ENCODE measurements at places on chromosomes 4 and X.
A peak's percentile ranks its signal among the peaks of the same experiment; 100 is the strongest.

- DNase-seq: no peak
These were observed 87.5 kb downstream of the MAMLD1 start for GRCh38 chrX:150450519-150451177.

GRCh38 chr4:24219209-24219608 lies 329.4 kb upstream of the PPARGC1A start:
- no peak for DNase-seq

- no peak for DNase-seq
These were observed 14.3 kb downstream of the CASK start for GRCh38 chrX:41909068-41909467.

DNA sequence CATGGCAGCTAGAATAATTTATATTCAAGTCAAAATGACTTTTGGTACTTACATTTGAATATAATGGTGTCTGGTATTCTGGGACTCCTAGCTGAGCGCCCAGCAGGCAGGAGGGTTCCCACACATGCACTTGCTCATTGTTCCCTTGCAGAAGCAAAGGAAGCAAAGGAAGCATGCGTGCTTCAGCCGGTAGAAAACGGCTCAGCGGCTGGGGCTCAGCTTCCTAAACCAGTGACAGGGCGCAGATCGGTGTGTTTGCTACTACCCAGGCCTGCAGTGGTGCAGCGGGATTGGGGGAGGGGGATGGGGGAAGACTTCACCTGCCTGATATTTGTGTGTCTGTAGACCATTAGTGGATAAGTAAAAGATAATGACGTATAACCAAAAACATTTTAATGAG lies 978.3 kb upstream of the TENM3 start:
- no peak for DNase-seq

DNA sequence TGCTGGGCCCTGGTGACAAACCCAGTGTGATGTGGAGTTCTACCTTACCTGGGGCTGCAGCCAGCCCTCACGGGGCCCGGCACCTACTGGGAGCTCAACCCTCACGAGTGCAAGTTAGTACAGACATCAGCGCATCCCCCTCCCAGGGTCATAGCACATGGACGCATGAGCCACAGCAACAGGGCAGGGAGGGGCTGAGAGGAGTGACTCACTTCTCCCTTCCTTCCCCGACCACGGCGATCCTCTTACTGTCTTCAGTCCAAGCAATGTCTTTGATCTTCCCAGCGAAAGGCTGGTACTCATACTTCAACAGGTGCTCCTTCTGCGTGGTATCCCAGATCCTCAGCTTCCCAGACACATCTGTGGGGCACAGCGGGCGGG lies 17.8 kb downstream of the WDR1 start:
- DNase-seq: no peak

DNA sequence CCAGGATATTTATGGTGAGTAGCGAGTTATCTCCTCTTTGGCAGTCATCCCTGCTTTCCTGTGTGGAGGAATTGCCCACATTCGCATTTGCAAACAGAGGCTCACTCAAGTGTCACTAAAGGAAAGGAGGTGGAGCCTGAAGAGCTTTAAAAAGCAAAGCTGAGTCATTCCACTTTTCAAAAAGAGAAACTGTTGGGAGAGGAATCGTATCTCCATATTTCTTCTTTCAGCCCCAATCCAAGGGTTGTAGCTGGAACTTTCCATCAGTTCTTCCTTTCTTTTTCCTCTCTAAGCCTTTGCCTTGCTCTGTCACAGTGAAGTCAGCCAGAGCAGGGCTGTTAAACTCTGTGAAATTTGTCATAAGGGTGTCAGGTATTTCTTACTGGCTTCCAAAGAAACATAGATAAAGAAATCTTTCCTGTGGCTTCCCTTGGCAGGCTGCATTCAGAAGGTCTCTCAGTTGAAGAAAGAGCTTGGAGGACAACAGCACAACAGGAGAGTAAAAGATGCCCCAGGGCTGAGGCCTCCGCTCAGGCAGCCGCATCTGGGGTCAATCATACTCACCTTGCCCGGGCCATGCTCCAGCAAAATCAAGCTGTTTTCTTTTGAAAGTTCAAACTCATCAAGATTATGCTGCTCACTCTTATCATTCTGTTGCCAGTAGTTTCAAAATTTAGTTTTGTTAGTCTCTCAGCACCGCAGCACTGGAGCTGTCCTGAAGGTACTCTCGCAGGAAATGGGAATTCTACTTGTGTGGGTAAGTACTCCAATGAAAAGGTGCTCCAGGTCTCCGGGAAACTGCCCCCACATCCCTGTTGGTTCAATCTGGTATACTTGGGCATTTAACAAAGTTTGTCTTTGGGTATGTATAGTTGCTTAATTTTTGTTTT lies at the start of gene EGF:
EGF (plus strand) TSS at position 178 of the 890 bp plus-strand sequence; CDS start at position 631, 453 bp downstream.
- DNase-seq: no peak

- no peak for DNase-seq
These were observed 373.6 kb upstream of the RASGEF1B start for GRCh38 chr4:81845273-81845672.

DNA sequence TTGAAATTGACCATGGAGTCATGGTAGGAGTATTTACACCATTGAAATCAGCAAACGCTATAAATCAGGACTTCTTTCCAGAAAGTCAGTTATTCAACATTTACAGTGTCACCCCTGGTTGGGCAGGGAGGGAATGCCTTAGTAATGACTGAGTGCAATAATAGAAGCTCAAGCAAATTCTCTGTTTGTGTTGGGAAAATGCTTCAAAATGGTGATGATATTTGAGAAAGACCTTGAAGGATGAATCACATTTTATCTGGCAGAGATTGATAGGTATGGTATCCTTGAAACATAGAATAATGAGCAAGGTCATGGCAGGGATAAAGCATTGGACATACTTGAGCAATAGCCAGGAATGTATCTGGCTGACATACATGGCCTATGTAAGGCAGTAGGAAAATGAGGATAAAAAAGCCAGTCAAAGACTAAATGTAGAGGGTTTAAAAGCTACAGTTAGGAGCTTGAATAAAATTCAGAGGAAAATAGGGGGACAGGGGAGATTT lies 248.7 kb downstream of the FMR1NB start:
- no peak for DNase-seq

DNA sequence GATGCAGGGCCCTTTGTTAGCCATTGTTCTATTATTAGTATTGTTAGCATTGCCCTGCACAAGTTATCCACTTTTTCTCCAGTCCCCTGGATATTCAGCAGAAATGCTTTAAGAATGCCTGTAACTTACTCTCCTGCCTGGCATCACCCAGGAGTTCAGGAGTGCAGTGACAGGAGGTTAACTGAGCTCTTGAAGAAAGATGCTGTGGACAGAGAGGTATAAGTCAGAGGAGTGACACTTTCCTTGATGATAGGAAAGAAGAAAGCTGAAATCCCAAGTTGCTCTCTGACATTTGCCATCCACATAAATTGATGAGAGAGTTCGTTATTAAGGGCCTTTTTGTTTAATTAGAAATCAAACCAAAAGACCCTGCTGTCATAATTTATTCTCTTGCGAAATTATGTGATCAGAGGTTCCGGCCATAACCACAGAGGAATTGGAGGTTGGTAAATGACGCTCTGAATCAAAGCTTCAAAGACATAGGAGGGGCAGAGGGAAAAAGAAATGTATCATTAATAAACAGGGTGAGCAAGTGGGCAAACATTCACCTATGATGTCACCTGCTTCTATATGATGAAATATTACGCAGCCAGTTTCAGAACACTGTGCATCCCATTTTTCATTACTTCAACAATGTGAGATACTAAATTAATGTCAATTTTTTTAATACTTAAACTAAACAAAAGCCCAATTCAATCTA lies 230.2 kb upstream of the JADE1 start:
- DNase-seq: no peak

DNA sequence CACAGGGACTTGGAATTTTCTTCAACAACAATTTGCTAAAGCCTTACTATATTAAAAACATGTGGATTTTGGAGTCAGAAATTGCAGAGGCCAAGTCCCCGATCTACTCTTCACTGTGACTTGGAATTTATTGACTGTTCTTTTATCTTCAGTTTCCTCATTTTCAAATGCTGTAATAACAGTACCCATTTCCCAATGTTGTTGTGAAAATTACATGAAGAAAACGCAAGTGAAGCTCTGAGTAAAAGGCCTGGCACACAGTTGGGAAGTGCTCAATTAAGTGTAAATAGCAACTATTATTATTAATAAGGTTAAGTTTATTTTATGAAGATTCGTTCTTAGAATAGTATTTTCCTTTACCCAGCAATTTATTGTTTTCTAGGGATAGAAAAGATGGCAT lies 15.7 kb downstream of the STBD1 start:
- no peak for DNase-seq

DNA sequence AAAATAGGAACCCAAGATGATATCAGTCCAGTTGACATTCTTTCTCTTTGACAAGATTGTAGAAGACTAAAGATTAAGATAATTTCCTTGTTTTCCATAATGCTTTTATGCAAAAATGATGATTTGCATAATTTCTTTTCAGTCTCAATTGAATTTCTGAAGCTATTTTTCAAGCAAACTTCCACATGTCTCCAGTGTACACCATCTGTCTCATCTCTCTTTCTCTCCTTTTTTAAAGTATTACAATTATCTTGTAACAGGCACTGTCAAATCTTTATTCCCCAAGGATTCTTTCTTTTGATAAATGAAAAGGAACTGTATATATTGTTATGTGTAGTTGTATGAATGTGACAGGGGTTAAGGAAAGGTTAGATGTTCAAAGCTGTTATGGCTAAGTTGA lies 7.9 kb upstream of the SH3RF1 start:
- no peak for DNase-seq

DNA sequence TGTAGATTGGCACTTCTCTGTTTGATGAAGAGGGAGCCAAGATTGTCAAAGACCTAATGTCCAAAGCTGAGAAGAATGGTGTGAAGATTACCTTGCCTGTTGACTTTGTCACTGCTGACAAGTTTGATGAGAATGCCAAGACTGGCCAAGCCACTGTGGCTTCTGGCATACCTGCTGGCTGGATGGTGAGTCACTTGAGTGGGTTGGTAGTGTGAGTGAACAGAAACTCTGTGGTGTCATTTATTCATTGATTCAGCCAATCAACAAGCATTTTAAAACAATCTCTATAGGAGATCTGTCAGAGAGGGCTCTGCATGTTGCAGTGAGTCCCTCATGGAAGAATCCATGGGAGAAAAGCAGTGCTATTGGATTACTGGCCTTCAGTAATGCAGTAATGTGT lies 16.3 kb downstream of the TAF9B start:
- DNase-seq: peak; percentile 33

DNA sequence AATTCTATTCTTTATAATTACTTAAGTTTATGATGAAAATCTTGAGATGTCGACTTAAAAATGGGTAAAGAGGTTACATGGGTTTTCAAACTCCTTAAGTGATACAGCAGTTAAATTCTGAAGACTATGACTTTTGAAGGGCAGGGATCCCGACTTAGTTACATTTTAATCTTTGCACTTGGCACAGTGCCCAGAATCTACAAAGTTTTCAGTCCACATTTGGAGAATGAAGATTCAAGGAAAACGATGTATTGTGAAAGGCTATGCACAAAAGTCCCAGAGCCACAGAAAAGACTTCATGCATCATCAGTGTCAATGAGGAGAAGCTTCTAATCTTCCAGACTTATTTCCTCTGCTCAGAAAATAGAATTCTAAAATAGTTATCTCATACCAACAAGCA lies 36.3 kb upstream of the GRPR start:
- no peak for DNase-seq

GRCh38 chr4:153936121-153936520 lies 147.2 kb upstream of the SFRP2 start:
- DNase-seq: no peak

DNA sequence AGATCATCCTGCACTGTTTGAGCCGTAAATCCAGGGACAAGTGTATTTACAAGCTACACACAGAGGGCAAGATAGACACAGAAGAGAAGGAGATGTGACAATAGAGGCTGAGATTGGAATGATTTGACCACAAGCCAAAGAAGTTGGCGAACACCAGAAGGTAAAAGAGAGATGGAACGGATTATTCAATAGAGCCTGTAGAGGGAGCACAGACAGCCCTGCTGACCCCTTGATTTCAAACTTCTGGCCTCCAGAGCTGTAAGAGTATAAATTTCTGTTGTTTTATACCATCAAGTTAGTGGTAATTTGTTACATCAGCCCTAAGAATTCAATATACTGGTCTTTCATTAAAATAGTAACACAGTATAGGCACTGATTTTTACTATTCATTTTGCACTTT lies 447.8 kb downstream of the FAT4 start:
- DNase-seq: no peak

- DNase-seq: no peak
These were observed 244.4 kb upstream of the JADE1 start for GRCh38 chr4:128565054-128565453.

GRCh38 chrX:36534900-36535299 lies 473.3 kb upstream of the FAM47C start:
- no peak for DNase-seq

DNA sequence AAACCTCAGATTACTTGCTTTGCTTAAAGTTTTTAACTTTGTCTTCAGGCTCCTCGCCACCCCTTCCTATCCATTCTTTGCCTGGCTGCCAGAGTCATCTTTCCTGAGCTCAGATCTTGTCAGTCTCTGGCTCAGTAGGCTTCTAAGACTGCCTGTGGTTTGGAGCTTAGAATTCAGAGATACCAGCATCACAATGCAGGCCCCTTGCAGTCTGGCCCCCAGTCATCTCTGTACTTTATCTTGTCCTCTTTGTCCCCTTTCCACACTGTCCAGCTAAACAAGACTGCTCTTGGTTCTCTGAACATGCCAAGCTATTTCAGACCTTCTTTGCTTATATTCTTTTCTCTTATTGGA lies 3.0 kb downstream of the KIAA0232 start:
- DNase-seq: no peak

GRCh38 chr4:32268863-32269262 lies 1548.7 kb downstream of the PCDH7 start:
- no peak for DNase-seq

DNA sequence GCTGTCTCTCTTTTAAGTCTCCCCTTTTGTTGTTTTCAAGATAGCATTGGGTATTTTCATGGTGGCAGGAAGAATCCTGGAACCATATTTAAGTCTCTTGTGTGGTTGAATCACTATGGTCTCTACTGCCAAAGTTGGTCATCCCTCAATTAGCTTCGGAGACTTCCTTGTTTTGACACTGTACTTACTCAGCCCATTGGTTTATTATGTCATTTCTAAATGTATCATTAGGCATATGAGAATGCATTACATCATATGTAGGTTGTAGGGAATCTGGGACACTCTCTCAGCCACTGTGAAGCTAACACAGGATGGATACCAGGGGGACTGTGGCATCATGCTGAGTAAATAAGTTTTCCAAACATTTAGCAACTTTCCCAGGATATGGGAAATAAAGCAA lies 211.8 kb downstream of the DTHD1 start:
- no peak for DNase-seq

- DNase-seq: no peak
These were observed 207.1 kb upstream of the DKK2 start for GRCh38 chr4:107243141-107243781.

DNA sequence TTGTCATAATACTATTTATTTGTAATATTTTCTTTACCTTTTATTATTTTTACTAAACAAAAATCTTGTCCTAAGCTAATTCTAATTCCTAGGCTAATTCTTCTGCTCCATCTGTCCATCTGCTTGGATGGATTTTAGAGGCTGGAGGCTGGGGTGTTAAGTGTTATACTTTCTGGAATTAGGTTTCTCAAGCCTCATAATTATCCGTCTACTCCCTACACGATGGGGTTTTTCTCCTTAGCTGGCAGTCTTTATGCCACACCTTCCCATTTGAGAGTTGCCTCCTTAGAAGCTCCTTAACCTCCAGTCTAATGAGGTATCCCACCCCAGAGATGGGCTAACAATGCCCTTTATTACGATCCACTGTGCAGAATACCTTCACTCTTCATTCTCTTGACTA lies 37.6 kb upstream of the LGI2 start:
- no peak for DNase-seq
